ENCODE measurements at places on chromosomes 7 and 10.

- no peak for DNase-seq
Observed at GRCh38 chr10:73911553-73912004, 647 bp downstream of the PLAU start.

- DNase-seq: no peak
Observed at GRCh38 chr7:99102809-99103690, 40.9 kb downstream of the SMURF1 start.

DNA sequence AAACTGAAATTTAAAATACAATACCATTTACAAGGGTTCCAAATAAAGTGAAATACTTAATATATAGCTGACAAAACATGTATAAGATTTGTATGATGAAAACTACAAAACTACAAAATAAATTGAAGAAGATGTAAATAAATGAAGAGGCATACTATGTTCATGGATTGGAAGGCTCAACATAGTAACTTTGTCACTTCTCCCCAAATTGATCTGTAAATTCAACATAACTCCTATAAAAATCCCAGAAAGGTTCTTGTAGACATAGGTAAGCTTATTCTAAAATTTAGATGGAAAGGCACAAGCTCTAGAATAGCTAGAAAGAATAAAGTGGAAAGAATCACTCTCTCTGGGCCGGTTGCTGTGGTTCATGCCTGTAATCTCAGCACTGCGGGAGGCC is 24.2 kb upstream of the NFKB2 start:
- no peak for DNase-seq

GRCh38 chr10:118840071-118840775 is 85.5 kb upstream of the CACUL1 start:
- DNase-seq: no peak

DNA sequence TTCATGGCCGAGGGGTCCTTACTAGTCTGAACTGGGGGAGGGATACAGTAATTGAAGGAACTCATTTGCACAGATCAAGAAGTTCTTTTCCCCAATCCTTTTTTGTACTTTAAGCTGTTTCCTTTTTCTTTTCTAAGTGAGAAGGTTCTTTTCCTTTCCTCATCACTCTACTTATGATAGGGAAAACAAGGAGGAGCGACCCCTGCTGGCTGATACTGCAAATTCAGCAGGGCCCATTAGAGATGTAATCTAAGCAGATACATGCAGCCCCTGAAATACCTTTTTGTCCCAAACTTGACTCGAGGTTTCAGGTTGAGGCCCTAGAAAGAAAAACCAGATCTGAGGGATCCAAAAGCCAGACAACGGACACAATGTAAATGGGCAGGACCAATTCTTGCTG is 305.5 kb downstream of the DNAJB9 start:
- no peak for DNase-seq

Measured in NCI-H774 (cell line).